Substantia nigra (tissue), 51 donors: ENCODE measurements at places on chromosomes 5 and 9.

- DNase-seq, result no peak
These were observed 5.6 kb downstream of the TPRN start for GRCh38 chr9:137194909-137195308.

DNA sequence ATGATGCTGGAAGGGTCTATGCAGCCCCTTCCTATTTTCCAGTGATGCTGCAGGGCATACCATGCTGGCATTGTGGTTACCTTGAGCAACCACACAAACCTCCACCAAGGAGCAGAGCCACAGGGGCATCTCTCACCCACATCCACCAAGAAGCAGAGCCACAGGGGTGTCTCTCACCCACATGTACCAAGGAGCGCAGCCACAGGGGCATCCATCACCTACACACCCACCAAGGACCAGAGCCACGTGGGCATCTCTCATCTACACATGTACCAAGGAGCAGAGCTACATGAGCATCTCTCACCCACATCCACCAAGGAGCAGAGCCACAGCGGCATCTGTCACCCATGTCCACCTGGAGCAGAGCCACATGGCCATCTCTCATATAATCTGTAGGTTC lies 8.8 kb upstream of the GM2A start:
- no peak for DNase-seq

DNA sequence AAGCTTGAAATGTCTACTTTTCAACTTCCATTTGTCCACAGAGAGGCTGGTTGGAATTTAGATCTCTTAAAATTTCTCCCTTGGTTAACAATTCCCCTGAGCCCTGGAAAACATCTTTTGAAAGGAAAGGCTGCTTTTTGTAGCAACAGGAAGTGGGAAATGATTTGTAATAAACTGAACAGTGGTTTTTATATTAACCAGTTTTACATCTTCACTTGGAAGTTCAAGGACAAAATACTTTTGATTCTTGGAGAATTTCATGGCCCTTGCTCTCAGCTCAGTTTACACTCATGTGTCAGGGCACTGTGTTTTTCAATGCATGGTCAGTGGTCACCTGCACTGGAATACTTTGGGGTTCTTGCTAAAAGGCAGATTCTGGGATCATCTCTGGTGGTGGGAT lies 9.9 kb downstream of the MLANA start:
- DNase-seq, result no peak

DNA sequence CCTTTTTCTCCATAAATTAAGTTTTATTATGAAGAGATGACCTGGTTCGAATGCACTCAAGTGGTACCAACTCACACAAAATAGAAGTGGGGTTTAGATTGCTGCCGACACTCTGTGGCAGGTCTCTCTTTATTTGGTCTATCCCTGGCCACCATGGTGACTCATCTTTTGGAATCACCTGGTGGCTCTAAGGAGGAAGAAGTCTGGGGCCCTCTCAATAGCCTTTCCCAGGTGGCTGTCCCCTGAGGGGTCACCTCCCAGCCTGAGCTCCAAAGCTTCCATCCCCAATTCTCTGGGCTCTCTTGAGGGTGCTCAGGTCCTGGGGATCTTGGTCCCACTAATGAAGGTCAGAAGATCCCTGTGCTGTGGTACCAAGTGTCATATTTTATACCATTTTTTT lies 136.8 kb downstream of the MVB12B start:
- DNase-seq, result no peak

- DNase-seq, result no peak
These were observed 222.4 kb downstream of the FBN2 start for GRCh38 chr5:128315671-128316070.

- no peak for DNase-seq
These were observed 23.1 kb downstream of the IRF1 start for GRCh38 chr5:132467287-132467984.

DNA sequence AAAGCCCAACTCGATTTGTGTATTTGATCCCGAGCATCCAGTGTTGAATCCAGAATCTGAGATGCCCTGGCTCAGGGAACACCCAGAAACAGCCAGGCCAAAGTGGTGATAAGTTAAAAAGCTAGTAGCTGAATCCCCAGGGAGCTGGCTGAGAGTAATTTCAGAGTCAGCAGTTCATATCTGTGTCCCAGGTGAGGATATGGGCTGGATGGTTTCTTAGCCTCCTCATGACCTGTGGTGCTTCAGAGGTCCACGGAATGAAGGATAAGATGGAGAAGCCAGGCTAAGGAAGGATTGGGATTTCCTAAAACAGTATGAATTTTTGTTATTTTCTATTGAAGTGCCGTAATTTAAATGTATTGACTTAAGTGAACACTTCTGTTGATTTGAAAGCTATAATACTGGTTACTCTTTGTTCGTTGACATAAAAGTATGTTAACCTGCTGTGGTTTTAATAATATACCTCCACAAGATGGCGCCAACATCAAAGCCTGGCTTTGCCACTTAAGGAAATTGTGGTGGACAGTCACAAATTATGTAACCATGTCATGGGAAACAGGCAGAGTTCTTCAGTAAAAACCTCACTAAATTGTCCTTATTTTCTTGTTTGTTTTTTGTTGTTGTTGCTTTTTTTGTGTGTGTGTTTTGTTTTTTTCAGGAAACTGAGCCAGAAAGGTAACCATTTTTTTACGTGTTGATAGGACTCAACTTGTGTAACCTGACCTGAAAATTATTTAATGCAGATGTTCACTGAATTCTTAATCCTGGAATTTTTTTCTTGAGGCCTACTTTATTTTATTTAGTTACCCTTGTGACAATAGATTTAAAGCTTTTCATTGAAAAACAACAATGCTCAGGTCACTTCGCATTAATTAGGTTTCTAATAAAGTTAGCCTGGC lies 11.4 kb downstream of the MTAP start:
- peak; percentile 51 for DNase-seq

- DNase-seq, result no peak
These were observed 21.3 kb upstream of the GBGT1 start for GRCh38 chr9:133184971-133185370.

DNA sequence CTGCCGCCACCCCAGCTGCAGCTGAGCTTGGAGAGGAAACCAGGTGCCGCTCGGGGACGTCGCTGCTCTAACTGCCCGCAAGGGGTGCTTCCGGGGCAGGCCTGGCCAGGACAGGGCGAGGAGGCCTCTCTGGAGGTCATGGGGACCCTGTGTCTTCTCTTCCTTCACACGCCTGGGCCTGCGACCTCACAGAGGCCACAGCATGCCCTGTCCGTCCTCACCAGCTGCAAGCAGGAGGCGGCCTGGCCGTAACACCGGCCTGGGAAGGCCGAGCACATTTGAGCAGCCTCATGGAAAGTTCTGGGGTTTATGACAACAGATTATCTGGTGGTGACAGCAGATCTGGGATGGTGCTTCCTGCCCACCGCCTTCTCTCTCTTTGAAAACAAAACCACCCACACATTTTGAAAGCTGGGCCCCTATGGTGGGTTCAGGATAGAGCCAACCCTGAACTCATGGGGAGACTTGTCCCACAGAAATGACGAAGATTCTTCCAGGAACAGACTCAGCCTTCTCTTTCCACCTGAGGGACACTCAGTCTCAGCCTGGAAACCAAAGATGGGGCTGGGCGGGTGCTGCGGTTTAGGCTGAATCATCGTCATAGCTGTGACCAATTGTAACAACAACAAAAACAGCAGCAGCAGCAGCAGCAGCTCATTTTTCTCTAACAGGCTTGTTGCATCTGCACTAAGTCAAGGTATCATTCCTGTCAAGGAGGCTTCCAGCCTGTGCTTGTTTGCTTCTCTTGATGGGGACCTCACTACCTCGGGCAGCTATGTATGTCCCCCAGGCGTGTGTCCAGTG lies 99.6 kb upstream of the RAPGEF1 start:
- no peak for DNase-seq

DNA sequence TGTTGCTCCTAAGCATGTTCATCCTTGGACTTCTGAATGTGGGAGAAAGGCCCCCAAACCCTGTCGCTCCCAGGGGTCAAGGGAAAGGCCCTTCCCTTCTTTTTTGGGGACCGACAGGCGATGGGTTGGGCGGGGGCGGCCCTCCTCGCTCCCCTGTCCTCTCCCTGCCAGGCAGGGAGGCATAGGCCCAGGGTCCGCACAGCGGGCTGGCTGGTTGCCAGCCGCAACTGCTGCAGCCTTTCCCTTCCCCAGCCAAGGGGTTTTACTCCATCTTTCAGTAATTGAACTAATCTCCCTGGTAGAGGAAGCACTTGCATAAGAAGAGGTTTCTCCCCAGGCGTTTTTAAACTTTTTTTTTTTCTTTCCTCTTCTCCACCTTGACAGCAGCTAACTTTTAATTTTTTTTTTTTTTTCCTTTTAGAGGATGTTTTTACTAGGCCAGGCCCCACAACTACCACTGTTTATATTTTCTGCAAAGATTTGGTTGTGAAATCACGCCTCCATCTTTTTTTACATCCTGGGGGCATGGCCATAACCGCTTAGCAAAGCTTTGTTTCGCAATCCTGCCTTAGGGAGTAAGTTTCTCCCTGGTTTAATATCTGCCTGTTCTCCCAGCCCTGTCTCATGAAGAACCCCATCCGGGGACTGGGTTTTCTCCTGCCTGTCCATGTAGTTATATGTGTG lies 216.9 kb upstream of the ZNF608 start:
- no peak for DNase-seq

- no peak for DNase-seq
These were observed 1632.8 kb downstream of the MAT2B start for GRCh38 chr5:165138236-165138635.

DNA sequence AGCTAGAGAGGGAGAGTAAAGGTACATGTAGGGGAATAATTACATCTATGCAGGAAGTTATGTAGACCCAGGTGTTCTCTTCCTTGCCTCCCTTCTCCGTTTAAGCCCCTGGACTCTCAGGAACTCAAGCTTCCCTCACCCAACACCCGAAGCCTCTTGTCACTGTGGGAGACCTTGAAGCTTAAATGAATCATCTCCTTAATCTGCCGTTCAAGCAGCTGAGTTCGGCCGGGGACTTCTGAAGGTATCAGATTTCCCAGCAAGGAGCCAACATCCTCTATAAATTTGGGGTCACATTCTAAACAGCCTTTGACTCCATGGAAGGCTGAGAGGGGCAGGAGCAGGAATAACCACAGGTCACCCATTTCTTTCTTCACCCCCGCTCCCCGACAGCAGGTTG lies 412 bp downstream of the IZUMO3 start:
- DNase-seq, result no peak

GRCh38 chr5:3619579-3619978 lies 23.9 kb downstream of the IRX1 start:
- no peak for DNase-seq

GRCh38 chr9:113151696-113152630 lies 1.2 kb downstream of the SLC31A2 start:
- no peak for DNase-seq

GRCh38 chr5:119943148-119943547 lies 313.8 kb downstream of the FAM170A start:
- DNase-seq, result no peak

- DNase-seq, result no peak
These were observed 50.0 kb downstream of the NFIB start for GRCh38 chr9:14263707-14264483.

DNA sequence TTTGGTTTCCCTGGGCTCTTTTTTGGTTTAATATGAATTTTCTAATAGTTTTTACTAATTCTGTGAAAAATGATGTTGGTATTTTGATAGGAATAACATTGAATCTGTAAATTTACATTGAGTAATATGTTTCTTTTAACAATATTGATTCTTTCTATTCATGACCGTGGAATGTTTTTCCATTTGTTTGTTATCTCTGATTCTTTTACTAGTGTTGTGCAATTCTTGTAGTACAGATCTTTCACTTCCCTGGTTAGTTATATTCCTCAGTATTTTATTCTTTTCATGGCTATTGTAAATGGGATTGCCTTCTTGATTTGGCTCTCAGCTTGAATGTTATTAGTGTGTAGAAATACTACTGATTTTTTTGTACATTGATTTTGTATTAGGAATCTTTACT lies 137.9 kb downstream of the PRR16 start:
- DNase-seq, result no peak

DNA sequence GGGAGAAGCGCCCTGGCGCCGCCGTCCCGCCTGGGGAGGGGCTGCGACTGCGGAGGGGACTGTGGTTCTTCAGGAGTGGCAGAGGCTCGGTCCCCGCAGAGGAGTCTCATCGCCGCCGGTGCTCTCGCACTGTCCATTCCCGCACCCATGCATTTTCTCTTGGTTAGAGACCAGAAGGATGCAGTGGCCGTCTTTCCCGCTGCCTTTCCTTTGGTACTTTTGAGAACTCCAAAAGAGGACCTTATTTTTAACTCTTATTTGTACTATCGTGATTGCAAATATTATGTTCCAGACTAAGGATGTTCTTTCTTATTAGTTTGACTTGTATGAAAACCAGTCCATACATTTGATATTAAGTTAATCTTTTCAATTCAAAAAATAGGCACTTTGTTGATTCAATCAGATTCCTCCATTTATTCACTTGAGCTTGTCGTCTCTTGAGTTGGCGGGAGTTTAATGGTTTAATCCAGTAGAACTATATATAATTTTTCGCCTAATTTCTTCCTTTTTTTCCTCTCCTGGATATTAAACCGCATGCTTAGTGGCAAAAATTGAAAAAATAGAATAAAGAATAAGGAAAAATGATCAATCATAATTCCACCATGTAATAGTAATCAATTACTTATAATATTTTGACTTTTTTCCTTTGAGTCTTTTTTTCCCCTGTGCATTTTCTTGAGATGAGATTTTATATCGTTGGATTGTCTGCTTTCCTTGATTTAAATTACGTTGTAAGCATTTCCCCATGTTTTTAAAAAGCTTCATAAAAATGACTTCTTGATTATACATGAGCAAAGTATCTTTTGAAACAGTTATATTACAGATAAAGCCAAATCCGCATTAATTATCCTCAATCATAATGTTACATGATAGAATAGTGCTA lies 861 bp downstream of the ZFYVE16 start:
- DNase-seq, result no peak

- DNase-seq, result no peak
These were observed 44.3 kb downstream of the SH3RF2 start for GRCh38 chr5:145980718-145981117.

DNA sequence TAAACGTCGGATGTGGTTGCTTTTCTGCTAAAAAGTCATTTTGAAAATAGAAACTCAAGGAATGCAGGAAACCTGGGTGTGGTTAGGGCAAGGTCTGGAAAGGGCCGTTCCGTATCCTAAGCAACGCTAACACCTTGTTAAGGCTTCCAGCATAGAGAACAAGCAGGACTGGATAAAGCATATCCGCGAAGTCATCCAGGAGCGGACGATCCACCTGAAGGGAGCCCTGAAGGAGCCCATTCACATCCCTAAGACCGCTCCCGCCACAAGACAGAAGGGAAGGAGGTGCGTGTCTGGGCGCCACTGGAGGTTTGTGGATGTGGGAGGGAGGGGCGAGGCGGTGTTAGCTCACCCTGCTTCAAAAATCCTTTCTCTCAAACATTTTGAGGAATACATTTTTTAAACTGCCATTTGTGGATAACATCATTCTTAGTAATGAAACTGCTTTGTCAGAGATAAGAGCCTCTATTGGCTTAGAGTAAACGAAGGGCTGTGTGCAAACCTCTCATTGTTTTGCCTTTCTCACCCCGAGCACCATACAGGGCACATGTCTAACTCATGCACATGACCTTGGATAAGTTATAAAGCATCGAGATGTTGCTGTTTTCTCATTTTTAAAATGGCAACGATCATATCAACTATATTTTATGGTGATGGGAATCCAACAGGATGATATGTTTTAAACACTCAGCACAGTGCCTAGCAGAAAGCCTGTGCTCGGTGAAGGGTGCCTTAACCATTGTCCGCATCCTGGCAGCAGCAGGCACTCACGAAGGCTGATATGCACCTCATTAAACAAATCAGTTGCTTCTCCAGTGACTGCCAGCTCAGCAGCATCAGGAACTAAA lies 175.7 kb upstream of the OTULINL start:
- DNase-seq, result no peak

- DNase-seq, result no peak
These were observed 39.0 kb upstream of the OSMR start for GRCh38 chr5:38806775-38807258.

GRCh38 chr5:170361116-170361515 lies 28.1 kb downstream of the KCNMB1 start:
- no peak for DNase-seq
